Activated B cell treated with CpG ODN at 0.5 μM for 24 hours (primary cell): ENCODE measurements at places on chromosomes 7 and 10. TPM values are rescaled to one million over a fixed set of nuclear protein-coding genes. Genes with fewer than 3 reads are reported as not detected.
A peak's percentile ranks its signal among the peaks of the same experiment; 100 is the strongest.

DNA sequence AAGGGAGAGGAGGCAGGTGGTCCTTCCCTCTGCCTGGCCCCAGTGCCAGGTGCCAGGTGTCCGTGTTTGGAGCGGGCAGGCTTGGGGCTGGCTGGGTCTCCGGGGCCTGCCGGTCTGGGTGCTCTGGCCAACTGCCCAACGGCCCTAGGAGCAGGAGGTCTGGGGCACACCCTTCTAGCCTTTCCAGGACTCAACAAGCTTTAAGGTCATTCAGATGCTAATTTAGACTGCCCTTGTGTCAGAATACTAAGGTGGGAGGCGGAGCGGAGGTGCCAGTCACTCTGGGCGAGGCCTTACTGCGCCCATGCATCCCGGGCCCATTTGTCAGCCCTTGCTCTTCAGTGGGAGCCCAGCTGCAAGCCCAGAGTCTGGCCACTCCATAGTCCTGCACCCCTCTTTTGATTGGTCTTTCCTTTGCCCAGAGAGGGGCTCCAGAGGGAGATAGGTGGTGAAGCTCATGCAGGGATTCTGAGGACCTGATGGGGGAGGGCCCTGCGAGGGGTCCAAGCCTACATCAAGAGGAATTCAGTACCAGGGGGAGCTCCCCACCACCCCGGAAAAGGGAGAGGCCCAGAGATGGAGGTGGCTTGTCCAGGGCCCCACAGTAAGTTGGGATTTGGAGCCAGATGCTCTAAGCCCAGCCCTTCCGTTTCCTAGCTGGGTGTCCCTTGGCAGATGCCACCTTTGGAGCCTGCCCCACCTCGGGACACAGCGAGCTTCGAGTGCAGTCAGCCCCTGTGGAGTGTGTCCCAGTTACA lies 1.3 kb downstream of the PGAM2 start:
- DNase-seq = peak; percentile 12

DNA sequence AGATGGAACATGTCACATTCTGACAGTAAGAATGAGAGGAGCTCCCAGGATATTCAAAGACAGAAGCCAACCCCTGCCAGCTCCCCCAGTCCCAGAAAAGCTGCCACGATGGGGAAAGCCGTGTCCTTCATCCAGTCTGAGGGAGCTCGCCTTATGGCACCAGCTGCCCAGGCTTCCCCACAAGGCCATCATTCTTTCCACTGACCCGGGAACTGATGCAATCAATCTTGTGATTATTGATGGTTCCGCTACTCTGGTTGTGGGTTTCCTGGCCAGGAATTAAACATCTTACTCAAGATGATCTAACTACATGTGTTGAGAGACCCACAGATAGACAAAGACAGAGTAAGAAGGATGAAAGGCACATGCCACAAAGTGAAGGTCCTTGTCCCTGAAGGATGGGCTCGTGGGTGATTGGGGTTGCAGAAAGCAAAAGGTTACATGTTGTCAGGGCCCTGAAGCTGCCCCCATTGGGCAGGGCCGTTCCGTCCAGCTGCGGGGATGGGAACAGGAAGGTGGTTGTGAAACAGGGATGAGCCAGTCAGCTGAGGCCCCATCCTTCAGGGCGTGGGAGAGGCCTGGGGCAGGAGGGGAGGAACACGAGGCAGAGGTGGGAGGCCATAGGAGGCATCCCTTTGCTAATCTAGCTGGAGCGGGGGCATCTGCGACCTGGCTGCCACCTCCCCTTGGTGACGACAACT lies 127.6 kb downstream of the OAT start:
- DNase-seq = no peak

Gene MSMB
- total RNA-seq = not detected in 2 replicates

DNA sequence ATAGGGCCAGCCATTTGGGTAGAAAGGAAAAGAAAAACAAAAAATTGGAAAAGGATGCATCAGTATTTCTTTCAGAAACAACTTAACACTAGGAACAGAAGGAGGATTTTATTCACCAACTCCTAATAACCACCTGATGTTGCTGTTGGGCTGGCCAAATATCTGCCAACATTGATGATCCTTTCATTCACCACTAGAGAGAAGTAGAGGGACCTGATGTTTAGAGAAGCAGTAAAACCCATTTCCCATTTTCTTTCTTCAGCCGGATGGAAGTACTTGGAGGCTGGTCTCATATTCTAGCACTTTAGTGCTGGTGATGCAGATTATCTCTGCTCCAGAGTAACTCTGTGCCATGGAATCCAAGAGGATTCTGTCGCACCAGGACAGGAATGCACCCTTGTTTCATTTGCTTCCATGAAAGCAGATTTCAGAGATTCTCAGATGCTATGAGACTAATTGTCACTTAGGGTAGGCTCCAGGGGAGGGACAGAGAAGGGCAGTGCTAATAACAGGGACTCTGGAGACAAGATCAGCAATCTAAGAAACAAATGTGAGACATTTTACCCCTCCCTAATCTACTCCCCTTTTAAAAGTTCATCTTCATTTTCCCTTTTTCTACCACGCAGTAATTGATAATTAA lies 3.1 kb downstream of the KLLN start:
- DNase-seq = no peak

GRCh38 chr7:84450772-84451171 lies 256.2 kb upstream of the SEMA3A start:
- DNase-seq = no peak

DNA sequence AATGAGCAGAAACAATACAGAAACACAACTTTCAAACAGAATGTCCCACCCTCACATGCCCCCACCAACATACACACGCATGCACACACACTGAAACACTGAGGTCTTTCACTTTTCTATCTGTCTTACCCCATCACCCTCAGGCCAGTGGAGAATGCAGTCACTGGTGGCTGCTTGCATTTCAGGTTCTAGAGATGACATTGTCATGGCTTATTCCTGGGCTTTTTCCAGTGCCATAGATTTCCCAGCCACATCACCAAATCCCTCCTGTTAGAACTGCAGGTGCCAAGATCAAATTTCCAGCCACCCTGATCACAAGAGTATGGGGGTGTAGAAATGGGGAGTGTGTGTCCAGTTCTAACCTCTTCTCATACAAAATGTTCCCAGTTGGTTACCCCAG lies 68.4 kb downstream of the CACNA2D1 start:
- DNase-seq = no peak

Gene CFTR
- not detected in 2 replicates for total RNA-seq

DNA sequence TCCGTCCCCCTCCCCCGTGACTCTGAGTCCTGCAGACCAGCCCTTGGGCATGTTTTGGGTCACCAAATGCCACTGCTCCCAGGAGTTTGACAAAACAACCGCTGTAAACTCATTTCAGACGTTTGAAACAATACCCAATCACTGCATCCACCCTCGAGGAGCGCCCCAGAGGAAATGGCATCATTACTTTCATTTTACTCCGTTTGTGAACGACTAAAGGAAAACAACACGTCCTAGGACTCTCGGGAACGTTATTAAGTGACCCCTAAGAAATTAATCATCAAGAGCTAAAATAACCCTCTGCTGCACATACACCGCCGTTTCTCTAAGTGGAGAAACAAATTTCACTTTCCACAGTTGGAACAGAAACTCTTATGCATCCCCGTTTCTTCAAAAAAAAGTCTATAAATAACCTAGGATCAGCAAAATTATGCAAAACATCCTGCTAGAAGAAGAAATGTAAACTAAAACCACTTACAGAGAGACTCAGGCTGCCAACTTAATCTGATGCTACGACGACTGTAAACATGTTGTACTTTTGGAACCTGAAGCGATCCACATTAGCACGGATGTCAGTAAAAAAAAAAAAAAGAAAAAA lies 109.9 kb upstream of the EFCAB10 start:
- DNase-seq = peak; percentile 29

DNA sequence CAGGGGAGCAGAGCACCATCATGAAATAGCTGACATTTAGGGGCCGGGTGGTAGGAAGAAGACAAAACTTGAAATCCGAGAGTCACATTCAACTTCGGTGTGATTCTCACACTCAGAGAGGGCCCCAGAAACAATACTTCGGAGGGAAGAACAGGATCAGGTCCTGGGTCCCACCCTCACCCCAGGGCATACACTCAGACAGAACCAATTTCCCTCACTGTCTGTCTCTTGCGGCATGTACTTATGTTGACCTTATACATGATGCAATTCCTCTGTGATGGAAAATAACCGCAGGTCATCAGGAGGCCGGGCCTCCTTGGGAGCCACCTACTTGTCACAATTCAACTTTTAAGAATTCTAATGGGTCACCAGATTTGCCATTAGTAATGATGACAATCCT lies 26.3 kb upstream of the HMX3 start:
- no peak for DNase-seq

Gene GALNT17
- not detected in 2 replicates for total RNA-seq

Gene BMPER
- not detected in 2 replicates for total RNA-seq
